T-cell (primary cell): ENCODE measurements at places on chromosomes 16 and 17.

DNA sequence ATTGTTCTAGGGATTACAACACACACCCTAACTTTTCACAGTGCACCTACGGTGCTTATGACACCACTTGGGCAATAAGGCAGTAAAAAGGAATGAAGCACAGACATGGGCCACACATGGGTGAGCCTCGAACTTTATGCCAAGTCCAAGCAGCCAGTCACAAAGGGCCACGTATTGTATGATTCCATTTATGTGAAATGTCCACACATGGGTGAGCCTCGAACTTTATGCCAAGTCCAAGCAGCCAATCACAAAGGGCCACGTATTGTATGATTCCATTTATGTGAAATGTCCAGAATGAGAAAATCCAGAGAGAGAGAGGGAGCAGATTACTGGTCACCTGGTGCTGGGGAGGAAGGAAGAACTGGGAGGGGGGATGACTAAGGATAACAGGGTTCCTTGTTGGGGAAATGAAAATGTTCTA, 22.2 kb downstream of the RMI2 start:
- DNase-seq, result no peak
- no peaks in the 10 kb centered on the region for H3K27me3 ChIP-seq
- no peak overlapping the region for H3K27ac ChIP-seq
- peaks cover 14% of the 10 kb centered on the region for H3K4me1 ChIP-seq

- H3K36me3 ChIP-seq, result no peaks in the 10 kb centered on the region
- peak overlapping the region; percentile 33 for H3K4me3 ChIP-seq
- H3K27me3 ChIP-seq, result no peaks in the 10 kb centered on the region
Observed at GRCh38 chr17:51121620-51122472, 1.2 kb upstream of the SPAG9 start.

GRCh38 chr16:16988963-16989362, 481.8 kb downstream of the XYLT1 start:
- no peak overlapping the region for H3K27ac ChIP-seq
- H3K27me3 ChIP-seq, result no peaks in the 10 kb centered on the region

DNA sequence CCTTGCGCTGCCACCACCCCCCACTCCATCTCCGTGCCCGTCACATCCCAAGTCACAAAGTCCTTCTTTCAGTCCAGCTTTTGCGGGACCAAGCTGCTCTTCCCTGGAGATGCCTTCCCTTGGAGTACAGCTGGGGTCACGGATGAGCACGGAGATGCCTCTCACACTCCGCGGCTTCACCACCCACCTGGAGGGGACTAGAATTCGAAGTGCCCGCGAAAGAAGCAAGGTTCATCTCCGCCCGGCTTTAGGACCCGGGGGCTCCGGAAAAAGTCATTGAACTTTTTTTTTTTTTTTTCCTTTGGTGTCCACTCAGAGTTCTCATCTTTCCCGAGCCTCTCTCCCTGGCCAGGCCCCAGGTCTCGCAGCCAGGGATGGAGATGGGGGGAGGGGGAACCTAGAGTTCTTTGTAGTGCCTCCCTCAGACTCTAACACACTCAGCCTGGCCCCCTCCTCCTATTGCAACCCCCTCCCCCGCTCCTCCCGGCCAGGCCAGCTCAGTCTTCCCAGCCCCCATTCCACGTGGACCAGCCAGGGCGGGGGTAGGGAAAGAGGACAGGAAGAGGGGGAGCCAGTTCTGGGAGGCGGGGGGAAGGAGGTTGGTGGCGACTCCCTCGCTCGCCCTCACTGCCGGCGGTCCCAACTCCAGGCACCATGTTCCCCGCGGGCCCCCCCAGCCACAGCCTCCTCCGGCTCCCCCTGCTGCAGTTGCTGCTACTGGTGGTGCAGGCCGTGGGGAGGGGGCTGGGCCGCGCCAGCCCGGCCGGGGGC, at the start of gene FKBP10:
Gene FKBP10, plus strand, starts transcription at position 624 of the 771 bp plus-strand sequence. Its CDS starts 31 bp downstream, at position 655.
- H3K27me3 ChIP-seq, result peaks cover 30% of the 10 kb centered on the region
- no peak within 1 kb of the TSS for H3K27ac ChIP-seq
- H3K4me3 ChIP-seq, result peak within 1 kb of the TSS; percentile 75
- DNase-seq, result peak; percentile 19

- DNase-seq, result no peak
- no peak overlapping the region for H3K27ac ChIP-seq
- no peaks in the 10 kb centered on the region for H3K4me1 ChIP-seq
- no peak overlapping the region for H3K4me3 ChIP-seq
- H3K36me3 ChIP-seq, result no peaks in the 10 kb centered on the region
Observed at GRCh38 chr16:83494459-83494858, 313.3 kb upstream of the HSBP1 start.

GRCh38 chr16:12729448-12729847, 74.2 kb downstream of the CPPED1 start:
- no peak for DNase-seq
- no peak overlapping the region for H3K4me3 ChIP-seq
- no peaks in the 10 kb centered on the region for H3K4me1 ChIP-seq
- H3K27ac ChIP-seq, result no peak overlapping the region
- no peaks in the 10 kb centered on the region for H3K27me3 ChIP-seq

DNA sequence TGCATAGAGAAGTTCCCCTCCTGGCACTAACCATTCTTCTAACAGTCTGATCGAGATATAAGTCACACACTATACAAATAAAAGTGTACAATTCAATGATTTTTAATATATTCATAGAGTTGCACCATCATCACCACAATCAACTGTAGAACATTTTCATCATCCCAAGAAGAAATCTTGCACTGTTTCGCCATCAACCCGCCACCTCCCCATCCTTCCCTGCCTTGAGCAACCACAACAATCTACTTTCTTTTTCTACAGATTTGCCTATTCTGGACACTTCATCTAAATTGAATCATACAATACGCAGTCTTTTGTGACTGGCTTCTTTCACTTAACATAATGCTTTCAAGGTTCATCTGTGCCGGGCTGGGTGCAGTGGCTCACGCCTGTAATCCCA, 33.0 kb upstream of the GUCY2D start:
- no peak overlapping the region for H3K4me3 ChIP-seq
- no peaks in the 10 kb centered on the region for H3K27me3 ChIP-seq
- no peaks in the 10 kb centered on the region for H3K4me1 ChIP-seq
- DNase-seq, result no peak
- H3K27ac ChIP-seq, result no peak overlapping the region
- H3K36me3 ChIP-seq, result no peaks in the 10 kb centered on the region

- H3K27me3 ChIP-seq, result peaks cover 58% of the 10 kb centered on the region
- no peak overlapping the region for H3K27ac ChIP-seq
- no peaks in the 10 kb centered on the region for H3K4me1 ChIP-seq
- no peak for DNase-seq
- no peak overlapping the region for H3K4me3 ChIP-seq
- no peaks in the 10 kb centered on the region for H3K36me3 ChIP-seq
Observed at GRCh38 chr17:38448208-38448771, 20.0 kb downstream of the ARHGAP23 start.

DNA sequence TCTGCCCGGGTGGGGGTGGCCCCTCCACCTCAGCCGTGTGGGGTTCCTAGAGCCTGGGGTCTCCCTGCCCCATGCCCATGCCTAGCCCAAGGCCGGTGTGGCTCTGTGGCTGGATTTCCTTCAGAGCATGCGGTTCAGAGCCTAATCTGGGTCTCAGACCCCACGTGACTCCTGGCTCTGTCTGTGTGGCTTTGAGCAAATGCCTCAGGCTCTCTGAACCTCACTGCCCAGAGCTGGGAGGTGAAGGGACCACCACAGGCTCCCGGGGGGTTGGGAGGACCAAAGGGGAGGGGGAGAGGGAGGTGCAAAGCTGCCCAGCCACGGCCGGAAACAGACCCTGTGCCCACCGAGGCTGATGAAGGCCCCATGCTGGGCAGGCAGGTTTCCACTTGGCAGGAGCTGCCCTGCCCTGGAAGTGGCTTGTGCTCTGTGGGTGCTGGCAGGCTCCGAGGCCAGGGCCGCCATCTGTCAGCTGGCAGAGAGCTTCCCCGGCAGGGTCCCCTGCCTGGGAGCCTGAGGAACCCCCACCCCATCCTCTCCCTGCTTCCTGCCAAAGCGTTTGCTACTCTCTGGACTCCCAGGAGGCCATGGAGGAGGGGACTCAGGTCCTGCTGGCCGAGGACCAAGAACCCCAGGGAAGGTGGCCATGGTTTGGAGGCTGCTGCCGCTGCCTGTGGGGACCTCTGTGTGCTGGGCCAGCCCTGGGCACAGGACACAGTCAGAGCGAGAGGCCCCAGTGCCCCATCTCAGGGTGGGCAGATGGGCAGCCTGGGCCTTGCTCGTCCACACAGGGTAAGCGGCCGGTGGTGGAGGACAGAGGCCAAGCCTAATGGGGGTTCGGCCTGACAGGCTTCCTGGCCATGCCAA, 4.0 kb downstream of the CDH15 start:
- no peak overlapping the region for H3K4me3 ChIP-seq
- no peak overlapping the region for H3K27ac ChIP-seq
- no peak for DNase-seq
- H3K27me3 ChIP-seq, result peaks cover 19% of the 10 kb centered on the region
- no peaks in the 10 kb centered on the region for H3K36me3 ChIP-seq
- peaks cover 15% of the 10 kb centered on the region for H3K4me1 ChIP-seq

- no peak overlapping the region for H3K27ac ChIP-seq
- no peaks in the 10 kb centered on the region for H3K36me3 ChIP-seq
- H3K27me3 ChIP-seq, result peaks cover 72% of the 10 kb centered on the region
- no peak overlapping the region for H3K4me3 ChIP-seq
- DNase-seq, result no peak
- no peaks in the 10 kb centered on the region for H3K4me1 ChIP-seq
Observed at GRCh38 chr17:49890852-49891251, 43.0 kb upstream of the TAC4 start.

DNA sequence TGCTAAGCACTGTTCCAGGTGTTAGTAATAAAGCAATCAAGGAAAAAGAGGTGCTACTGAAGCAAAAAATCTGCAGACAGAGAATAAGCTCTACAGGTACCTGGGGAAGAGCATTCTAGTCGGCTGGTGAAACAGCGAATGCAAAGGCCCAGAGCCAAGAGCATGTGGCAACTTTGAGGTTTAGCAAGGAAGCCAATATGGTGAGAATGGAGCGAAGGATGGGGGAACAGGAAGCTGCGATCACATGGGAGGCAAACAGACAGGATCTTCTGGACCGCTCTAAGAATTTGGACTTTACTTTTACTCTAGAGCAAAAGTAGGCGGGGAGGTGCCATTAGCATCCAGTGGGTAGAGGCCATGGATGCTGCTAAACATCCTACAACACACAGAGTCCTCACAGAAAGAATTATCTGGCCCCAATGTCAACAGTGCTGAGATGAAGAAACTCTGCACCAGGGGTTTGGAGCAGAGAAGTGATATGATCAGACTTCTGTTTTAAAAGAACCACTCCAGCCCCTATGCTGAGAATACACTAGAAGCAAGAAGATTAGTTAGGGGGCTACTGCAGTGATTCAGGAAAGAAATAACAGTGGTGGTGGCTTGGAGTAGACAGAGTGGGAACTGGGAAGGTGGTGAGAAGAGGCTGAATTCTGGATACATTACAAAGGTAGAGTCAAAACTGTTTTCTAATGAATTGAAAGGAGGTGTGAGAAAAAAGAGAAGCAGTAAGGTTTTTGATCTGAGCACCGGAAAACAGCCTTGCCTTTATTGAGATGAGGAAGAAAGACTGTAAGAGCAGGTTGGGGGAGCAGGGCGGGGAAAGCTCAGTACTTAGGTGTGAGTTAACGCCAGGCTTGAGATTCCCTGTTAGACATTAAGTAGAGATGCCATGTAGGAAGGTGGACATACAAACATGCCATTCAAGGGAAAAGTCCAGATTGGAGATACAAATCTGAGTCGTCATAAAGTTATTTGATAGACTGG, 11.0 kb downstream of the EFTUD2 start:
- no peaks in the 10 kb centered on the region for H3K27me3 ChIP-seq
- H3K4me1 ChIP-seq, result peaks cover 27% of the 10 kb centered on the region

GRCh38 chr17:75854101-75854748, 910 bp downstream of the WBP2 start:
- peaks cover 13% of the 10 kb centered on the region for H3K4me1 ChIP-seq
- peak overlapping the region; percentile 88 for H3K4me3 ChIP-seq
- H3K36me3 ChIP-seq, result peaks cover 5% of the 10 kb centered on the region
- peak overlapping the region; percentile 76 for H3K27ac ChIP-seq
- no peaks in the 10 kb centered on the region for H3K27me3 ChIP-seq

DNA sequence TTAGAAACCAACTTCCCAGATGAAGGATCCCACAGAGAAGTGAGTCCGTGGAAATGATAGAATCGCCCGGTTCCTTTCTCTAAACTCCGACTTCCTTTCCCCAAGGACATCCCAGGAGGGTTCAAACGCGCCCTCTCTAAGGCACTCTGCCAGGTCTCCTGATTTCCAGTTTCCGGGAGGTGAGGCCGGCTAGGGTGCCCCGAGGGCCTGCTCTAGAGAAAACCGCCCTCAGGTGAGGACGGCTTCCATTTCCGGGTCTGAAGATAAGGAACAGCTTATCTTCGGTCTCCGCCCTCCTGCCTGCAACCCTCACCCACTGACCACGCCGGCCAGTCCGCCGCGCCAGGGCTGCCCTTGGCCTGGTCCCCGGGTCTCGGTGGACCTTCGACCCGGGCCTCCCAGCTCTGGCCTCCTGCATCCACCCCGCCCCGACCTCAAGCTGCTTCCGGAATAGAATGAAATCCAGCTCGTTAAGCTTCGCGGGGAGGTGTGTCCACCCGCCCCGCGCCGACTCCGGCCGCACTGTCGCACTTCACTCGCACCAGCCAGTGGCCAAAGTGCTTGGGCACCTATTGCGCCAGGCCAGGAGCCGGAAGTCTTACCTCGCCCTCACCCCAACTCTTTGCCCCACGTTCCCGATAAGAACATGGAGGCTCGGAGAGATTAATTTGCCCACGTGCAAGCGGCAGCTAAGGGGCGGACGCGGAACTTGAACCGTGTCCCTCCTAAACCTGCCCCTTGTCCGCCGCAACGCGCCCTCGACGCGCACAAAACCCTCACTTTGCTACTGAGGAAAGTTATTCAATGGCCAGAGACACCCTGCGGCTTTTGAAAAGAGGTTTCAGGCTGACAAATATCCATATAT, 836 bp upstream of the MMP15 start:
- no peak overlapping the region for H3K27ac ChIP-seq
- H3K27me3 ChIP-seq, result peaks cover 37% of the 10 kb centered on the region
- H3K4me3 ChIP-seq, result peak overlapping the region; percentile 87
- peak; percentile 48 for DNase-seq
- no peaks in the 10 kb centered on the region for H3K36me3 ChIP-seq
